ENCODE measurements at places on chromosomes 13 and 19. TPM values are rescaled to one million over a fixed set of nuclear protein-coding genes. Genes with fewer than 3 reads are reported as not detected.

DNA sequence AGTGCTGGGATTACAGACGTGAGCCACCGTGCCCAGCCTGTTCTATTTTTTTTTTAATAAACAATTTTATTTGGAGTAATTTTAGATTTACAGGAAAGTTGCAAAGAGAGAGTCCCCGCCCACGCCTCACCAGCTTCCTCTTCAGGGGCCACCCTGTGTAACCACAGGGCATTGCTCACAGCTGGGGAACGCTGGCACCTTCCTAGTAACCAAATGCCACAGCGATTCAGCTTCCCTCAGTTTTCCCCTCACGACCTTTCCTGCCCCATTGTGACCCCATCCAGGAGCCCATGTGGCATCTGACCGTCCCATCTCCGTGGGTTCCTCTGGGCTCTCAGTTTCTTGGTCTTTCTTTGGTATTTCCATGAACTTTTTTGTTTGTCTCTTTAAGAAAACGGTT is 83.9 kb downstream of the GNG7 start:
- no peaks in the 10 kb centered on the region for H3K4me1 ChIP-seq
- H3K4me3 ChIP-seq, result no peak overlapping the region
- H3K27ac ChIP-seq, result no peak overlapping the region
- H3K36me3 ChIP-seq, result no peaks in the 10 kb centered on the region

DNA sequence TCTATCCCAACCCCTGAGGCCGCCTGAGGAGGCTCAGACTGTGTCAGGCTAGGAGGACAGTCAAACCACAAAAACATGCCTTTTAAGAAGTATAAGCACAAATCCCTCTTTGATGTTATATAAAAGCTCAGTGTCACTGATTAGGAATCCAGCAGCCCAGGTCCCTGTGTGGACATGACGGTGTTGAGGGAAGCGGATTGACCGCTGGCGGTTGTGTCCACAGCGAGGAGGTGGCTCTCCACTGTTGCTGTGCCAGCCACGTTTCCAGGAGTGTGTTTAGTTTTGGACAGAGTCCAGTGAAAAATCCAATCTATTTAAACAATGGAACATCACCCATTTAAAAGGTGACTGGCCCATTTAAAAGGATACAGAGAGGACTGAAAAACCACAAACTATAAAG is 7.5 kb upstream of the GJA3 start:
- H3K27me3 ChIP-seq, result no peaks in the 10 kb centered on the region
- H3K27ac ChIP-seq, result no peak overlapping the region
- H3K4me3 ChIP-seq, result no peak overlapping the region

DNA sequence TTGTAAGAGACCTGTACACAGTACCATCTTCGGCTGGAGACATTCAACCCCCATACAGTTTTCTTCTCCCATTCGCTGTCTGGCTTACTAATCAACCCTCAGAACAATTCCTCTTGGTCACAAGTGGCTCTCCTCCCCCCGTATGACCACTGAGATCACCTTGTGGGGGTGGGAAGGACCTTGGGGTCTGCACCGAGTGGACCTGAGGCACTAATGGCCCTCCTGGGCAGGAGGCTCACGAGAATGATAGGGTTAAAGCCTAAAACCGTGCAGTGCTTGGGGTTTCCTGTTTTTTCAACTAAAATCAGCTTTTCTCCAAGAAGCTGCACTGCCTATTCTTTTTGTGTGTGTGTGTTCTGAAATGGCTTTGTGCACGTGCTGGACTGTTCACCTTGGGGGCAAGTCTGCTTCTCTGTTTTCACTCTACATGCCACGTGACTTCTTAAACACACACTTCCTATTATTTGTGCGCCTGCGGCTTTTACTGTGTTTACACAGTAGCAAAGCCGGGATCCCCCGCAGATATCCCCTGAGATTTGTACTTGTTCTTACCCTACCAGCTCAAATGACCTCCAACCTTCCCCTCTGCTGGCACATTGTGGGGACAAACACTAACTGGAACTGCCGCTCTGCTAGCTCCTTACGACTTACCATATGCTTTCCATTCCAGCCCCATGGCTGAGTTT is 12.3 kb downstream of the RBM26 start:
- H3K4me3 ChIP-seq, result no peak overlapping the region
- H3K27me3 ChIP-seq, result no peaks in the 10 kb centered on the region
- no peak for DNase-seq

DNA sequence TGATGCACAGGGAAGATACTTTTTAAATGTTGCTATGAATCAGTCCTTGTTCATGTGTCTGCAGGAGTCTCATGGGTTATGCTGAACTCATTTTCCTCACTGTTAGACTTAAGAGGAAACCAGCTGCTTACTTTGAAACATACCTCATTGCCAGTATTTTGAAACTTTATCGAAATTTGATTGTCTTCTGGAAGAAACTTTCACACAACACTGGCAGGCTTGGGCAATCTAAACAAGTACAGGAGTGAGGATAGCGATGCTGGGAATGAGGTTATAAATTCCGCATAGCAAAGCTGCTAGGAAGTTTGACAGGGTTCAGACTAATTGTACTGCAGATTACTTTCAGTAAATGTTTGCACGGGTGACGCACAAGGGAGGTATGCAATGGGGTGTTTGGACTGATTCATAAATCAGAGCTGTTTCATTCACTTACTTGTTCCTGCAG is 245.7 kb downstream of the DNAJC15 start:
- no peaks in the 10 kb centered on the region for H3K36me3 ChIP-seq
- no peak overlapping the region for H3K27ac ChIP-seq
- DNase-seq, result no peak

ZNF560 gene
- total RNA-seq, result not detected

DNA sequence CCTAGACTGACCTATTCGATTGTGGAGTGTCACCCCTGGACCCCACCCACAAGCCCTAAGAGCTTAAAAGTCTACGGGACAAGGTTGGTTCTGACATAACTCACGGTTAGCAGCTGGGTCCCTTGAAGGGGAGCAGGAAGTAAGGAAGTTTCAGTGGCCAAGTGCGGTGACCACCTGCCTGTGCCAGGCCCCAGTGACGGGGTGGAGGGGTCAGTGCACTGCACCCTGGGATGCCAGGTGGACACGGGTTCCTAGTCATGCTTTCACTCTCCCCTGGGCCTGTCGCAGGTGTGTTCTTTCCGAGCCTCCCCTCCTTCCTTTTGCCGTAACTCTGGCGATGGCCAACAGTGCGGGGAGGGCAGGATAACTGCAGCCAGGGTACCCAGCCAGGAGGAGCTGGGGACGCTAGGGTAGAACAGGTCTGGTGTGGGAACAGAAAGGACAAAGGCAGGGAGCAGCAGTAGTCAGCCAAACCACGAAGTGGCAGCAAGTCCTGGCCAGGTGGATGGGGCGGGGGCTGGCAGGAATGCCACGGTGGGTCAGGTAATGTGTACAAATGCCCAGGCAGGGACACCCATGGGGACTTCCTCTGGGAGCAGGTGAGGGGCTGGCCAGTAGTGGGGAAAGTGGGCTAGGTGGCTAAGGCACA is 58.3 kb downstream of the RGCC start:
- no peak for DNase-seq
- H3K27ac ChIP-seq, result no peak overlapping the region
- no peaks in the 10 kb centered on the region for H3K36me3 ChIP-seq
- H3K4me3 ChIP-seq, result no peak overlapping the region
- H3K27me3 ChIP-seq, result no peaks in the 10 kb centered on the region

PEG3 gene
- not detected for total RNA-seq

- H3K4me1 ChIP-seq, result no peaks in the 10 kb centered on the region
- H3K36me3 ChIP-seq, result no peaks in the 10 kb centered on the region
- DNase-seq, result no peak
- H3K27ac ChIP-seq, result no peak overlapping the region
Measured at GRCh38 chr19:10516671-10517286, 468 bp downstream of the S1PR5 start.

DNA sequence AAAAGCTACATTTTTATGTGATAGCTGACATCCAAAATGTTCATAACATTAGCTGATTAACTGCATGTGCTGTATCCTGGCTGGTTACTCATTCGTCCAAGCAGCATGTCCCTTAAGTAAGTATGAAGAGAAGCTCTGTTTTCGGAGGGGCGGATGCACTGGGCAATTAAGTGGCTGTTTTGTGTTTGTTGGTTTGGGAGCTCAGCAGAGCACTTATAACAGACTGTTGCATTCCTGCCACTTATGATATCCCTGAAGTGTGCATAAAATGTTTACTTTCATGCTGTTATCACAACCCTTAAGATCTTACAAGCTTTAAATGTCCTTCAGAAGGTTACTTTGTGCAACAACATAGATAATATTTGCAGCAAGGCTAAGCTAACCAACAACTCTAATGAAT is 264.1 kb downstream of the NALCN start:
- H3K27me3 ChIP-seq, result no peaks in the 10 kb centered on the region
- no peak for DNase-seq
- H3K27ac ChIP-seq, result no peak overlapping the region
- H3K4me3 ChIP-seq, result no peak overlapping the region

BEST2 gene
- 4.6 TPM for total RNA-seq

GRCh38 chr13:28163587-28163986 is 25.2 kb downstream of the PAN3 start:
- no peak for DNase-seq
- no peak overlapping the region for H3K27ac ChIP-seq
- peaks cover 17% of the 10 kb centered on the region for H3K4me1 ChIP-seq
- no peaks in the 10 kb centered on the region for H3K27me3 ChIP-seq
- H3K4me3 ChIP-seq, result no peak overlapping the region
- H3K36me3 ChIP-seq, result no peaks in the 10 kb centered on the region

GRCh38 chr19:5719274-5719960 is 529 bp downstream of the LONP1 start:
- no peaks in the 10 kb centered on the region for H3K27me3 ChIP-seq
- peak overlapping the region; percentile 99 for H3K4me3 ChIP-seq
- H3K27ac ChIP-seq, result peak overlapping the region; percentile 97
- peak; percentile 49 for DNase-seq

- no peaks in the 10 kb centered on the region for H3K27me3 ChIP-seq
- peaks cover 25% of the 10 kb centered on the region for H3K36me3 ChIP-seq
- H3K4me1 ChIP-seq, result peaks cover 21% of the 10 kb centered on the region
- no peak for DNase-seq
Measured at GRCh38 chr19:6271721-6272410, 7.9 kb downstream of the MLLT1 start.

ACP7 gene
- total RNA-seq, result 0.50 TPM

APOC4 gene
- total RNA-seq, result not detected

IRGC gene
- total RNA-seq, result not detected

- no peak overlapping the region for H3K27ac ChIP-seq
- H3K27me3 ChIP-seq, result no peaks in the 10 kb centered on the region
- H3K4me3 ChIP-seq, result no peak overlapping the region
- H3K36me3 ChIP-seq, result no peaks in the 10 kb centered on the region
Measured at GRCh38 chr19:55322204-55322885, 2.8 kb downstream of the TMEM150B start.

DNA sequence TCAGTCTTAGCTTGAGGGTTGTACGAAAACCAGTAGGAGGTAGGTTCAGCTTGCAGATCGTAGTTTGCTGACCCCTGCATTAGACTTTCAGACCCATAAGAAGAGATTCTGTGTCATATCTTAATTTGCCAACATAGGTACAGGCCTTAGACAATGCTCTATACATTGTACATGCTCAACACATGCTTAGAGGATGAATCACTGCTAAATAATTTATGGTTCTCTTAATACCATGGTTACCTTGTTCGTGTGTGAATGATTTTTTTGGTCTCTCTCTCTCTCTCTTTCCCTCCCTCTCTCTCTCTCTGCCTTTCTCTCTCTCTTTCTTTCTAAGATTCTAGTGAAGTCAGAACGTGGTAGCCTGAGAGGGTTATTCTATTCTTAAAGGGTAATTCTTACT is 112.2 kb downstream of the FGF14 start:
- no peaks in the 10 kb centered on the region for H3K36me3 ChIP-seq
- H3K4me1 ChIP-seq, result no peaks in the 10 kb centered on the region
- H3K4me3 ChIP-seq, result no peak overlapping the region
- H3K27me3 ChIP-seq, result no peaks in the 10 kb centered on the region
- H3K27ac ChIP-seq, result no peak overlapping the region

STOML3 gene
- not detected for total RNA-seq

DNA sequence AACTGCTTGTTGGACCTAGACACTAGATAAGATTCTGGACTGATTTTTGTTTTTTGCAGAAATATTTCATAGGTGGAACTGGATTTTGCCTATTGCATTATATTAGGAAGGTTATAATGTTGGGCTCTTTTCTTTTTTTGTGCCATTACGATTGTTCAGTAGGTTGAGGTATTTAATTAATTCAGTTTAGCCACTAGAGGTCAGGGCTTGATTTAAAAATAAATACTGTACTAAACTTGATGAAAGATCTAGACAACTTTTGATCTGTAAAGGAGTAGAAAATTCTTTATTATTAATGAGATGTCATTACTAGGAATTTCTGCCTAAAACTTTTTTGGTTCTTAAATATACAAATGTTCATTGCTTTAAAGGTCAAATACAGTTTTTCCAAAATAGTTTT is 15.2 kb upstream of the SUPT20H start:
- no peak overlapping the region for H3K4me3 ChIP-seq
- H3K27me3 ChIP-seq, result no peaks in the 10 kb centered on the region
- no peak overlapping the region for H3K27ac ChIP-seq
- DNase-seq, result no peak
- no peaks in the 10 kb centered on the region for H3K36me3 ChIP-seq

KCTD12 gene
- 9.1 TPM for total RNA-seq

DNA sequence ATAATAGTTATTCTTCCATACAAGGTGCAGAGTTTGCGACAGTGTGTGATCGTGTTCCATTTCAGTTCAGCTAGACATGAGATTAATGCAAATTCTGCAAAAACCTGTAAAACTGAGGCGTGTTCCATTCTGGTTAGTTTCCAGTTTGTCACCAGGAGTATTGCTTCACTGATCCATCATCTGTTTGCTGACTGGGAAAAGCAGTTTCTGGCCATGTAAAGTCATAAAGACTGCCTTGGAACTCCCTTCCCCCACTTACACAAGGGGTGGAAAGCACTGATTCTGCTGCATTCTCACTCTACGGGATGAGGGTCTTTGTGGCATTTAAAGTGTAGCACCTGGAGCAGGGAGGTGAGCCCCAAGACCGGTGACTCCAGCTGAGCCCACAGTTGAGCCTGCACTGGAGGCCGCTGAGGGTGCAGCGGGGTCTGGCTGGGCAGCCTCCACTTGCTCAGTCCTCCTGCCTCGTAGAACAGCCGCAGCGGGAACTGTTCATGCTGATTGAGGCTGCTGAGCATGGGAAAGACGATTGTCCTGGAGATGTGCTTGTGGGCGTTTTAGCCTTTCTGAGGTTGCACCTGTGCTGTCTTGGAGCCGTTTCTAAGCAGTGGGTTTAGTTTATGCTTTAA is 2.0 kb downstream of the ZNF57 start:
- no peaks in the 10 kb centered on the region for H3K27me3 ChIP-seq
- no peaks in the 10 kb centered on the region for H3K36me3 ChIP-seq
- no peak overlapping the region for H3K27ac ChIP-seq
- 0 out of 2 replicates have a peak, but pooled peaks cover 5% of the 10 kb centered on the region for H3K4me1 ChIP-seq
- no peak overlapping the region for H3K4me3 ChIP-seq
- DNase-seq, result no peak

GRCh38 chr13:98517576-98518310 is 59.2 kb downstream of the STK24 start:
- DNase-seq, result no peak
- no peak overlapping the region for H3K27ac ChIP-seq

- H3K27me3 ChIP-seq, result no peaks in the 10 kb centered on the region
- no peaks in the 10 kb centered on the region for H3K36me3 ChIP-seq
- no peak within 1 kb of the TSS for H3K27ac ChIP-seq
- DNase-seq, result no peak
Measured at GRCh38 chr19:55836340-55836739, at the start of gene NLRP4. Gene NLRP4 (plus strand): TSS chr19:55836540. CDS start chr19:55852081, 15,541 bp downstream.

ATCAY gene
- 31.6 TPM for total RNA-seq

P2RY11 gene
- 18.0 TPM for total RNA-seq

- no peaks in the 10 kb centered on the region for H3K27me3 ChIP-seq
- H3K4me1 ChIP-seq, result no peaks in the 10 kb centered on the region
- H3K36me3 ChIP-seq, result no peaks in the 10 kb centered on the region
- H3K4me3 ChIP-seq, result no peak overlapping the region
Measured at GRCh38 chr19:16338470-16339360, 14.1 kb downstream of the KLF2 start.

All from H1 (cell line).